ENCODE measurements at places on chromosomes 6 and 20. TPM values are rescaled to one million over a fixed set of nuclear protein-coding genes. Genes with fewer than 3 reads are reported as not detected.

MLIP gene
- 397 TPM for total RNA-seq

GPSM3 gene
- total RNA-seq, result 5.0 TPM

CALHM5 gene
- total RNA-seq, result 2.1 TPM

MOG gene
- total RNA-seq, result 14.7 TPM

CTNNBL1 gene
- 58.8 TPM for total RNA-seq

EMILIN3 gene
- total RNA-seq, result 4.2 TPM

CGA gene
- not detected for total RNA-seq

PDRG1 gene
- total RNA-seq, result 10.4 TPM

GRCh38 chr6:32113386-32114352 lies 4.5 kb upstream of the TNXB start:
- no peak overlapping the region for H3K4me3 ChIP-seq
- H3K36me3 ChIP-seq, result peaks cover 34% of the 10 kb centered on the region
- H3K27me3 ChIP-seq, result no peaks in the 10 kb centered on the region
- DNase-seq, result peak; percentile 86
- H3K4me1 ChIP-seq, result peaks cover 67% of the 10 kb centered on the region

DNA sequence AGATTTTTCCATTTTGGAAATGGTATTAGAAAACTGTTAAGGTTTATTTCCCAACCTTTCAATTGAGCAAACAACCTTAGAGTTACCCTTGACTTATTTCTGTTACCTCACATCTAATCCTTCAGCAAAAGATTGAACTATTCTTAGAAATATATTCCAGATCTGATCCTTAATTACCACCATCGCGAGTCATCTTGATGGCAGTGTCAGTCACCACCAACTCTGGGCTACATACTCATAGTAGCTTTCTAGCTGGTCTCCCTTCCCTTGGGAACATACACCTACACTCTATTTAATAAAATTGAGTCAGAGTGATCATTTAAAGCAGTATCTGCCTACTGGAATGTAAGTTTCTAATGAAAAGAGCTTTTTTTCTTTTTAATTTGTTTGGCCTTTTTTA lies 308.2 kb downstream of the EYS start:
- no peaks in the 10 kb centered on the region for H3K4me1 ChIP-seq
- H3K27ac ChIP-seq, result no peak overlapping the region
- no peaks in the 10 kb centered on the region for H3K27me3 ChIP-seq
- no peak for DNase-seq

GRCh38 chr6:36758516-36759147 lies 61.0 kb downstream of the RAB44 start:
- DNase-seq, result no peak
- H3K27me3 ChIP-seq, result no peaks in the 10 kb centered on the region

GRCh38 chr6:97049253-97050011 lies 124.9 kb downstream of the KLHL32 start:
- no peaks in the 10 kb centered on the region for H3K36me3 ChIP-seq
- no peak overlapping the region for H3K27ac ChIP-seq
- no peak overlapping the region for H3K4me3 ChIP-seq
- H3K4me1 ChIP-seq, result no peaks in the 10 kb centered on the region
- H3K27me3 ChIP-seq, result no peaks in the 10 kb centered on the region
- no peak for DNase-seq

DNA sequence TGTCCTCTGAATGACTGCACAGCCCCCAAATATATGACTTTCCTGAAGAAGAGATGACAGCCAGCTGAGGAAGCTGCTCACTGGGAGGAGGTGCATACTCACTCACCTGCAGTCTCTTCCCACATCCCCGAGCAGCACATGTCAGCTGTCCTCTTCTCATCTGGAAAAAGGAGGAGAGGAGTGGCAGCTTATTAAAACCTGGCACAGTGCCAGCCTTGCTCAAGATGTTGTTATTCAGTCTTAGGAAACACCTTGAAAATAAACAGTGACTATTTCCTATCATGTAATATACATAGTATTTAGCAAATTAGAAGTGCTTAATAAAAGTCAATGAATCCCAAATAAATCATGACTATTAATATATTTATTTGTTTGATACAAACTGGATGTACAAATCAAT lies 232.9 kb downstream of the EPM2A start:
- no peak for DNase-seq
- H3K27ac ChIP-seq, result no peak overlapping the region
- H3K36me3 ChIP-seq, result no peaks in the 10 kb centered on the region

DNA sequence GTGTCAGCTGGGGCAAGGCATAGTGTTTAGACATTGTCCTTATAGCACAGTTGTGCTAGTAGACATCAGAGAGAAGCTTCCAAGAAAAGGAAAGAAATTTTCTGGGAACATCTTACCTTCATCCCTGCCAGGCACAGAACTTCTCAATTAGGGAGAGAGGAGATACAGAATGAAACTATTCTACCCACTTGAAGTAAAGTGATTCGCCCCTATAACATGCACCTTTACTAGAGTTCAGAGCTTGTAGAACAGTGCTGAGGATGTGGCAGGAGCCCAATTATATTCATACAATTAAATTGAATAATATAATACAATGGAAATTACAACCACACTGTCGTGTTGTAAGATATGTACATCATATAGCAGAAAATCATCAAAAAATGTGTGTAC lies 1063.9 kb upstream of the CITED2 start:
- H3K27ac ChIP-seq, result peak overlapping the region; percentile 11
- H3K4me1 ChIP-seq, result peaks cover 28% of the 10 kb centered on the region
- no peak overlapping the region for H3K4me3 ChIP-seq

DNA sequence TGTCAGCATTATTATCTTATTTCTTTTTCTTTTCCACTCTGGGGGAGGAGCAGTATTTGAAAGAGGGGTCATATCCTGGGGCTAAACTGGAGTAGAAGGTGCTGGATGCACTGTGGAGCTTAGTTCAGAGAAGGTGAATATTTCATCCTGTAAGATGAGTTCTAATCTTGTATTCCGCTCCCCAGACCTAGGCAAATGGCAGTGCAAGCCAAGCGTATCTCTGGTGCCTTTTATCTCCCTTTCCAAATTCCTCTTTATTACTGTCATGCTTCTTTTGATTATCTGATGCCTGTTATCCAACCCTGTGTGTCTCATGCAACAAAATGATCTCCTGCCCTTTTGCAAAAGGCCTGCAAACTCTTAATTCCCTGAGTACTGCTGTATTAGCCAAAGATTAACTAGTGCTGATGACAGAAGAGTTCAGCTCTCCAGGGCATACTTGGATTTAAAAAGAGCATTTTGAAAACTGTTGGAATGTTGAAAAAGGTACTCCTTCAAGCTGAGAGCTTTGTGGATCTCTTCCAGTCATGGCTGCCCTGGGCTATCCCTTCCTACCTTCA lies 138.0 kb downstream of the CARMIL1 start:
- peaks cover 51% of the 10 kb centered on the region for H3K4me1 ChIP-seq
- no peaks in the 10 kb centered on the region for H3K36me3 ChIP-seq
- H3K27me3 ChIP-seq, result no peaks in the 10 kb centered on the region
- no peak for DNase-seq

- peaks cover 12% of the 10 kb centered on the region for H3K27me3 ChIP-seq
- no peaks in the 10 kb centered on the region for H3K36me3 ChIP-seq
- H3K4me1 ChIP-seq, result no peaks in the 10 kb centered on the region
- no peak overlapping the region for H3K27ac ChIP-seq
Measured at GRCh38 chr6:106411643-106412200, 51.2 kb downstream of the CRYBG1 start.

DNA sequence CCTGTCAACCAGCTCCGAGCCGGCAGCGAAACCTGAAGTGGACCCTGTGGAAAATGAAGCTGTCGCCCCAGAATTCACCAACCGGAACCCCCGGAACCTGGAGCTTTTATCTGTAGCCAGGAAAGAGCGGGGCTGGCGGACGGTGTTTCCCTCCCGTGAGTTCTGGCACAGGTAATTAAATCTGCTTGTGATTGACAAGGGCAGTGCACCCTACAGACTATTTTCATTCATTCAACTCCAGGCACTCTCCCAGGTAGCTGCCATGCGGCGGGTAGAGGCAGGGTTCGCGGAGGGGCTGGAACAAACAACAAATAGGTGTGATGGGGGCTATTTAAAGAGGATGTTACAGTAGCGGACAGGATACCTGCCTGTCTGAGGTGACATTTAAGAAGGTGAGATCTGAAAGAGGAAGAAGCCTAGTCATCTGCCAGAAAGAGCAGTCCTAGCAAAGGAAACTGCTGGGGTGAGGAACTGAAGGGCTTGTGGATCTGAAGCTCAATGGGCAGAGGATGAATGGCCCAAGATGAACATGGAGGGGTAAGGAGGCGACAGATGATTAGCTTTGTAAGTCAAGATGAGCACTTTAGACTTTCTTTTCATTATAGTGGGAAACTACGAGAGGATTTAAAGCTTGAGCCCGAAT lies 810 bp downstream of the MRPL18 start:
- no peak for DNase-seq
- H3K36me3 ChIP-seq, result peaks cover 48% of the 10 kb centered on the region

DNA sequence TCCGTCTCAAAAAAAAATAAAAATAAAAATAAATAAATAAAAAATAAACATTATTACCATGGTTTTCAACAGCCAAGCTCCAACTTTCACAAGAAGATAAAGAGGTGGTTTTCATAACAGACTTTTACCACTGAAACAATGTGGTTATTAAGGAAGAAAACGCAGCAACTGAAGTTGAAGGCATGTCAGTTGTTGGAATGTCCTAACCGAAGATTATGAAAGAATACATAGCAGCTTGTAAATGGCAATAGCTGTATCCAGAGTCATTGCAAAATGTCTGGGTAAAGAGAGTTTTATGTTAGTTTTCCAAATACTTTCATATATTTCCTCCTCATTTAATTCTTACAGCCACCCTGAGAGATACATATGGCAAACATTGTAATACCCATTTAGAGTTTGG lies 161.6 kb upstream of the MARCKS start:
- H3K4me1 ChIP-seq, result peaks cover 3% of the 10 kb centered on the region
- H3K27ac ChIP-seq, result no peak overlapping the region
- no peaks in the 10 kb centered on the region for H3K36me3 ChIP-seq
- no peaks in the 10 kb centered on the region for H3K27me3 ChIP-seq

GRCh38 chr20:3494218-3494617 lies 23.4 kb downstream of the ATRN start:
- peaks cover 7% of the 10 kb centered on the region for H3K4me1 ChIP-seq
- no peak for DNase-seq
- no peaks in the 10 kb centered on the region for H3K27me3 ChIP-seq
- H3K27ac ChIP-seq, result no peak overlapping the region
- H3K4me3 ChIP-seq, result no peak overlapping the region

DNA sequence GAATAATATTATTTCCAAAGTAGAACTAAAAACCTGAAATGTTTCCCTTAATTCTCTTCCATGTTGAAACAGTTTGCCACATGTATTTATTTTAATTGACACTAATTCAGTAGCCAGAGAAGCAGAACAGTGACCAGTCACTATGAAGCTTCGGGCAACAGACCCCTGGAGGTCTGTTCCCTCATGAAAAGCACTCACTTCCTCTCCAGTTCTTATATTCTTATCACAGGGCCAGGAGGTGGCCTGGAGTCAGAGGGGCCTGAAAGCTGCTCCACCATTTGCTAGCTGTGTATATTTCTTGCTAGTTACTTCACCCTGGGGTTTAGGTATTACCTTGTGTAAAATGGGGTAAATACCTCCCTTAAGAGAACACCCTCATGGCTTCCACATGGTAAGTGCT lies 49.1 kb downstream of the MAP7 start:
- H3K36me3 ChIP-seq, result no peaks in the 10 kb centered on the region
- H3K4me3 ChIP-seq, result no peak overlapping the region
- no peaks in the 10 kb centered on the region for H3K4me1 ChIP-seq
- H3K27me3 ChIP-seq, result no peaks in the 10 kb centered on the region
- no peak for DNase-seq

DNA sequence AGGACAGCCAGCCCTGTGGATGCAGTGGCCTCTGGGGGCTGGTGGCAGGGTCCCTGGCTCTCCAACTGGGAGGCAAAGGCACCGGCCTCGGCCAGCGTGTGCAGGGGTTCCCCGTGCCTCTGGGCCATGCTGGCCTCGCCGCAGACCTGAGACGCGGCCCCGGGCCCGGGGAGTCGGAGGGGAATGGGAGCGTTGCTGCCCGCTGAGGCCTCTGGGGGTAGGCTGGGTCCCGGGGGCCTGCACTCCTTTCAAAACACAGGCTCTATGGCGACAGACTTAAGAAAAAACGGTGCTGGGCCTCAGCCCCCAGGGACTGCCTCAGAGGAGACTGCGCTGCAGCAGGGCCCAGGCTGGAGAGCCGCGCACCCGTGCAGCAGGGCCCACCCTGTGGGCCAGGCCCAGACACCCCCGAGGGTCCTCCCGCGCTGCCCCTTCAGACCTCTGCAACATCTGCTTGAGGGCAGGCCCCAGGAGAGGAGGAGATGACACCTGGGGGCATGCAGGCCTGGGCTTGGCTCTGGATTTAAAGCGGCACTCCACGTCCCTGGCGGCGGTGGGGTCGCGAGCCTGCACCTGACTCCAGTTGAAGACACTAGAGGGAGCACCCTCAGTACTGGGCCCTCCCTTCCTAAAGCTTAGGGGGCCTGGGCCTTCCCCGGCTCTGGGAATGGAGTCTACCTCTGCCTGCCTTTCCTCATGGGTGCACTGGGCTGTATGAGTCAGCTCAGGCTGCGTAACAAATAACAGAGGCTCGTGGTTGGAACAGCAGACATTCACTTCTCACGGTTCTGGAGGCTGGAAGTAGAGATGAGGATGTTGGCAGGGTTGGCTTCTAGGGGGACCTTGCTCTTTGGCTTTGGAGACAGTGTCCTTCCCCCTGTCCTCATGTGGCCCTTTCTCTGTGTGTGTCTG lies 117.4 kb upstream of the RPS6KA2 start:
- no peak for DNase-seq
- H3K4me3 ChIP-seq, result no peak overlapping the region
- H3K36me3 ChIP-seq, result no peaks in the 10 kb centered on the region
- H3K4me1 ChIP-seq, result no peaks in the 10 kb centered on the region
- no peak overlapping the region for H3K27ac ChIP-seq

GRCh38 chr20:6142348-6142993 lies 19.6 kb upstream of the FERMT1 start:
- H3K27ac ChIP-seq, result no peak overlapping the region
- no peak overlapping the region for H3K4me3 ChIP-seq
- DNase-seq, result no peak
- no peaks in the 10 kb centered on the region for H3K4me1 ChIP-seq

DNA sequence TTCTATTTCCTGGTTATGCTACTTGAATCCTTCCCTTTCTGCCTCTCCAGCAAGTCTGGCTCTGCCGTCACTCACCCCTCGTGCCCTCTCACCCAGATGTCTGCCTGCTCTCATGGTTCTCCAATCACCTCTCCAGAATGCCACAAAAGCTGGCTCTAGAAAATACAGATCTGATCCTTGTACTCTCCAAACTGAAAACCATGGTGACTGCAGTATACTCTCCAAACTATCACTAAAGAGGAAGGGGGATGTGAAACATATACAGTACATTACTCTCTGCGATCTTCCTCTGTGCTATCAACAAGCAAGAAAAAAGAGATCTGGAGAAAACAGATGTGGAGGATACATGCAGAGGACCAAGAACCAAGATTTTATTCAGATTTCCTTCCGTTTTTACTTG lies 91.1 kb downstream of the ATXN1 start:
- H3K4me1 ChIP-seq, result peaks cover 67% of the 10 kb centered on the region
- H3K36me3 ChIP-seq, result no peaks in the 10 kb centered on the region
- no peaks in the 10 kb centered on the region for H3K27me3 ChIP-seq
- peak; percentile 50 for DNase-seq

GRCh38 chr20:45373353-45374100 lies 4.6 kb downstream of the TP53TG5 start:
- H3K27ac ChIP-seq, result peak overlapping the region; percentile 81
- peaks cover 15% of the 10 kb centered on the region for H3K4me1 ChIP-seq
- H3K36me3 ChIP-seq, result peaks cover 2% of the 10 kb centered on the region
- DNase-seq, result peak; percentile 88
- peak overlapping the region; percentile 74 for H3K4me3 ChIP-seq

GRCh38 chr20:46709459-46710152 lies at the start of gene SLC2A10:
Gene SLC2A10 (plus strand): TSS chr20:46709649. CDS start chr20:46709737, 88 bp downstream.
- peak; percentile 66 for DNase-seq
- H3K4me3 ChIP-seq, result peak within 1 kb of the TSS; percentile 79
- peaks cover 28% of the 10 kb centered on the region for H3K4me1 ChIP-seq
- H3K36me3 ChIP-seq, result no peaks in the 10 kb centered on the region
- peak within 1 kb of the TSS; percentile 72 for H3K27ac ChIP-seq
- H3K27me3 ChIP-seq, result peaks cover 20% of the 10 kb centered on the region

All from left ventricle myocardium inferior (tissue), 1 donor.